ENCODE measurements at places on chromosomes 16 and 17.

DNA sequence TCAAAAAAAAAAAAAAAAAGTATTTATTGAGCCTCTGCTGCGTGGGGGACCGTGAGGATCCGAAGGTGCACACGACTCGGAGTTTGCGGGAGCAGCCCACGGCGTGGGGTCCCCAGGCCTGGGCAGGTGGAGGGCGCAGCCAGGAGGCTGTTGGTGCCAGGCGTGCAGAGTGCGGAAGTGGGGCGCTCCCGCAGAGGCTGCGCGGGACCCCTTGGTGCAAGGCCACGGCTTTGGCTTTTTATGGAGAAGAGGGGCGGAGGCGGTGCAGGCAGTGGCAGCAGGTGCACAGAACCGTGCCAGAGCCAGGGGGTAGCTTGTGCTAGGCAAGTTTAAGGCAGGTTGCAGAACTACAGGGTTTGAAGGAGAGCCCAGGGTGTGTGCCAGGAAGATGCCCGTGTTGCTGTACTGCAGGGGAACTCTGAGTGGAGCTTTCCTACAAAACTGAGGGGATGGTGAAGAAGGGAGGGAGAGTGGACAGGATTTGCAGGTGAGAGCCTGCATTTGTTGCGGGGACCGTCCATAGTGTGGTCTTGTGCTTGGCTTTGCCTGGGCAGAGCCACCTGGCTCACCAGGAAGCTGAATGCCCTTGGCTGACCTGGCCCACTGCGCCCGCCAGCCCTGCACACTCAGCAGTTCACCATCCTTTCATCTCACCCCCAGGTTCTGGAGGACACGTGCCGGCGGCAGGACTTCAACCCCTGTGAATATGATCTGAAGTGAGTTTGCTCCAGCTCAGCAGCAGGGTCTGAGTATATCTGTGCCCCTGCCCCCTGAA lies 1.3 kb downstream of the ASPSCR1 start:
- no peak for DNase-seq

GRCh38 chr17:73713136-73713535 lies 68.9 kb upstream of the SDK2 start:
- DNase-seq, result no peak

DNA sequence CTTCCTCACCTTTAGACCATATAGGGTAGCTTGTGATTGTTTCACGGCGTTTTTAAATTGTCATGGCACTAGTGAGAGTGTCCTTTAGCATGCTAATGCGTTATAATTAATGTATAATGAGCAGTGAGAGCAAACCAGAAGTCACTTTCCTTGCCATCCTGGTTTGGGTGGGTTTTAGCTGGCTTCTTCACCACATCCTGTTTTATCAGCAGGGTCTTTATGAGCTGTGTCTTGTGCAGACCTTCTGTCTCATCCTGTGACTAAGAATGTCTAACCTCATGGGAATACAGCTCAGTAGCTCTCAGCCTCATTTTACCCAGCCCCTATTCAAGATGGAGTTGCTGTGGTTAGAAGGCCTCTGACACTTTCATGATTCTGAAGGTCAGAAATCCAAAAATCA lies 370.9 kb upstream of the RBFOX1 start:
- no peak for DNase-seq

DNA sequence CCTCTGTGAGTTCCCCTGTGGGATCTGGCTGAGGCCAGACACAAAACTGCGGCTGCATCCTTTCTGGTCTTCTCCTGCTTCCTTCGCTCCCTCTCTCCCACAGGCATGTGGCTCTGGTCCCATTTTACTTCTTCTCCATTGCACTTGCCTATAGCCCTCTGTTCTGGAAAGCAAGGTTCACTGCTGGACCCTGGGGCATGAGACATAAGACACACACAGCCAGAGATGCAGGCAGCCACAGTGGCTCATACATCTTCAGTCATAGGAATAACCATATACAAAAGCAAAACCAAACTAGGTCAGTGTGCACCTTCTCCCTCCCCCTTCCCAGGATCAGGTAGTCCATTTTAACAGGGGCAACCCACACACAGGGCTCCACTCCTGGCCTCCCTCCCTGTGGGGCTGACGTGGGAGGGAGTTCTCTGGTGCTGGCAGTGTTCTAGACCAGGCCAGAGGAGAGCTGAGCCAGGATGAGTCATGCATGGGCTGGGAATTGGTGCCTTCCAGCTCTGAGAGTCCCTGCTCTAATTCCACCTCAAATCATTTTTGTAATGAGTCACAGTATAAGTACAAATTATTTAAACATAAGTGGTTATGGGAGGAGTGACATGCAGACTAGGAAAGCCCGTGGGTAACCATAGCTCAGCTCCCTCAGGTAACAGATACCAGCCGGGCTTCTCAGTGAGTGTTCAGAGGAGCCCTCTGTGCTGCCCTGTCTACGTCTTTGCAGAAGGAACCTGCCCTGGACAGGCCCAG lies 58.0 kb downstream of the ASIC2 start:
- no peak for DNase-seq

DNA sequence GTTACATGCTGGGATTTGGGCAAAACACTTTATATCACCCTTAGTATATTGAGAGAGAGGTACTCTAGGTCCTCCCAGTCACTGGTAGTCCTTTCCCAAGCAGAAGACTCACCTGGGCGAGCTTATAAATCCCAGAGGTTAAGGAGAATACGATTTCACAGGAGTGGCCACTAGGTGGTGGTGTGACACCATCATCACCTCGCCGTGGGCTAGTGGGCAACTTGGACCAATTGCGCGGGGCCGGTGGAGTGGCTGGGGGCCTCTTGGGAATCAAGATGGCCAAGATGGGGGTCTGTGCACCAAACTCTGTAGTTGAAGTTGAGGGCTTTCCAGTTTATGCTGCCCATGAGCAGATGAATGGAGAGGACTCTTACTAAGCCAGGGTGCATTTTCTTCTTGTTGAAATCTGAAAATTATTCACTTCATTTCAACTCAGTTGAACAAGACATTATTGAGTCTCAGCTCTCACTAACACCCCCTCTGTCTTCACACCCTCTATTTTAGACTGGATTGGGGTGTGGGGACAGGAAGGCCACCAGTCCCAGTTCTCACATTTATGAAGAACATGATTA lies 38.2 kb upstream of the PIRT start:
- peak; percentile 27 for DNase-seq

DNA sequence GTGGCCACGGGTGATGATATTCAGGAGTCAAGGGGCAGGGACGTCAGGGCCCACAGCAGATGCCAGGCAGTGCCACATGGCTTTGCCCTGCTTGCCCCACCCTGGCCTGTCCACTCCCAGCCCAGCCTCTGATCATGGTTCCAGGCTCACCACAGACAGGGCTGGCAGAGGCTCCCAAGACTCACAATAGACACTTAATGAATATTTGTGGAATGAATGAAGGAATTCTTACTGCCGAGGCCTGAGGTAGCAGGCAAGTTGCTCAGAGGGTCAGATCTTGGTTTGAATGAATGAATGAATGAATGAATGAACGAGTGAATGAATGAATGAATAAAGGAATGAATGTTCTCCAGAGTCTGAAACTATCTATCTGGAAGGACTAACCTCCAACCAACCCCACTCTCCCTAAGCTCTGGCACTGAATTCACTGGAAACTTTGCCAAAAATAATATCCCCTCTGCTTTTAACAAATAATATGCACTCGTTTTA lies 60.9 kb downstream of the RAI1 start:
- DNase-seq, result no peak

- no peak for DNase-seq
Observed at GRCh38 chr16:81661082-81661481, 118.0 kb upstream of the PLCG2 start.

GRCh38 chr16:50449800-50450199 lies 81.0 kb upstream of the BRD7 start:
- DNase-seq, result no peak

DNA sequence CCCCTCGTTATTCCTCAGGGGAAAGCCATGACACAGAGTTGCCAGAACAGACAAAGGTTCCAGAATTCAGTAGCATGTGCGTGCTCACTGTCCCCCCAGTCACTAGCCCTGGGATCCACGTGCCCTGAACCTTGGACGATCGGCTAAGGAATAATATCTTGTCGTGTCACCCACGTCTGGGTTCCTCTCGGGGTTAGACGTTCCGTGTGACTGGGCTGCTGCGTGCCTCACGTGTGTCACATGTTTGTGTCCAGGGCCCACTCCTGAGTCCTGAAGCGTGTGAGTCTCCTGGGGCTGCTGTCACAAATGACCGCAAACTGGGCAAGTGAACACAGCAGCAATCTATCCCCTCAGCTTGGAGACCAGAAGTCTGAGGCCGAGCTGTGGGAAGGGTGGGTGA lies 12.4 kb upstream of the ZNF469 start:
- no peak for DNase-seq

DNA sequence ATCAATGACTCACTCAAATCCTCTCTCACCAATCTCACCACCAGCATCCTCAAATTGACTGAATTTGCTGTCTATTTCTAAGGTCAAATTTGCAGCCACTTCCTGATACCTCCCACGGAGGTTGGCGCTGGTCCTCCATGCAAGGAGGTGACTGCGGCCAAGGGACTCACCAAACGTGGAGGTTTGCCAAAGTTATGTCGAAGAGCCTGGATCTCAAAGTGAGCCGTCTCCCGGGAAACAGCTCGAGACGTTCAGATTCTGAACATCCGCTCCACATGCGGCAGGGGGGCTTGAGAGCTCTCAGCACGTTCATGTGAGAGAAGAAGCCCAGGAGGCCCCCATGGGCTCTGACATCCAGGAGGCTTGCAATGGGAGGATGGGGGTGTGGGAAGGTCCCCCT lies 22.6 kb downstream of the LGALS3BP start:
- no peak for DNase-seq

DNA sequence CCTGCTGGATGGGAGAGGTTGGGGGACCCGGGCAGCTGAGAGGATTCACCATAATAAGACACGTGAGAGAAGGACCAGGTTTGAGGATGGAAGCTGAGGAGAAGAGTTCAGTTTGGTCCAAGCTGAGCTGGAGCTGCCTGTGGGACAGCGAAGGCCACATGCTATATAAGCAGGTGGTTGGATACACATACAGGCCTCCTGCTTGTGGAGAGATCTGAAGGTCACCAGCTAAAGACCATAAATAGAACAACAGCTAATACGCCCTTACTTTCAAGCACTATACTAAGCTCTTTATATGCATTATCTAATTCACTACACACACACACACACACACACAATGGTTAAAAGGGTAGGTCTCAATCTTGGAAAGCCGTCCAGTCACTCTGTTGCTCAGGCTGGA lies 32.1 kb downstream of the DUSP14 start:
- DNase-seq, result no peak

DNA sequence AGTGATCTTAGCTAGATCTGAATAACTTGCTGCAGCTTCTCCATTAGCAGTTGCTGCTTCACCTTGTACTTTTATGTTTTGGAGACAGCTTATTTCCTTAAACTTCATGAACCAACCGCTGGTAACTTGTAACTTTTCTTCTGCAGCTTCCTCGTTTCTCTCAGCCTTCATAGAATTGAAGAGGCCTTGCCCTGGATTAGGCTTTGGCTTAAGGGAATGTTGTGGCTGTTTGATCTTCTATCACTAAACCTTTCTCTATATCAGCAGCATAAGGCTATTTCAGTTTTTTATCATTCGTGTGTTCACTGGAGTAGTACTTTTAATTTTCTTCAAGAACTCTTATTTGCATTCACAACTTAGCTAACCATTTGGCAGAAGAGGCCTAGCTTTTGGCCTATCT lies 21.5 kb upstream of the TMEM92 start:
- no peak for DNase-seq

DNA sequence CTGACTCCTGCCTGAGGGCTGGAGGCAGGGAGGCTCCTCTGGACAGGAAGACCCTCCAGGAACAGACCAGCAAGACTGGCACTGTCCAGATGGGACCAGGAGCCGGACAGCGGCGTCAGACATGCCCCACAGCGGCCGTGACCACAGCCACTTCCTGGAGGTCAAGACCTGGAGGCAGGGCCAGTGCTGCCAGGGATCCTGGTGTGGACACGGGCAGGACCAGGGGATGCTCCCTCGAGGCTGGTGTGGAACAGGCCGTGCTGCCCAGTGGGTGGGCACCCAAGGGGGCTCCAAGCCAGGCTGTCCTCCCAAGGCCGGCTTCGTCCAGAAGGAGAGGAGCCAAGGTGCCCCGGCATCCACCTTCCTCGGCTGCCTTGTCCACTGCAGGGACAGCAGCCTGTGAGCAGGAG lies 4.5 kb upstream of the CCDC57 start:
- no peak for DNase-seq

GRCh38 chr16:86982912-86983311 lies 334.3 kb downstream of the C16orf95 start:
- DNase-seq, result no peak

DNA sequence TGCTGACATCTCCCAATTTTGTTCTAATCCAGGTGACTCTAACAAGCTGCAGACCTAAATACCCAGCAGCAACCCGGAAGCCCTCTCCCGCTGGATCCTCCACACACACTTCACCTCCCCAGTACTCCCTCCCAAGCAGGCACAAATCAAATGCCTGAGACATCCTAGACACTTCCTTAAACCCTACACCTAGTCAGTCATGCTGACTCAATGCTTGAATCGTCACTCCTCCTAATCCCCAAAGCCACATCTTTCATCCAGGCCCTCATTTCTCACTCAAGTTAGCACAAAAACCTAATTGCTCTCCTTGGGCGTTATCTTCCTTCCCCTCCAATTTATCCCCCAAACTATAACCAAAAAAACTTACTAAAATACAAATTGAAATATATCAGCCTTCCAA lies 32.7 kb downstream of the CMC2 start:
- no peak for DNase-seq

DNA sequence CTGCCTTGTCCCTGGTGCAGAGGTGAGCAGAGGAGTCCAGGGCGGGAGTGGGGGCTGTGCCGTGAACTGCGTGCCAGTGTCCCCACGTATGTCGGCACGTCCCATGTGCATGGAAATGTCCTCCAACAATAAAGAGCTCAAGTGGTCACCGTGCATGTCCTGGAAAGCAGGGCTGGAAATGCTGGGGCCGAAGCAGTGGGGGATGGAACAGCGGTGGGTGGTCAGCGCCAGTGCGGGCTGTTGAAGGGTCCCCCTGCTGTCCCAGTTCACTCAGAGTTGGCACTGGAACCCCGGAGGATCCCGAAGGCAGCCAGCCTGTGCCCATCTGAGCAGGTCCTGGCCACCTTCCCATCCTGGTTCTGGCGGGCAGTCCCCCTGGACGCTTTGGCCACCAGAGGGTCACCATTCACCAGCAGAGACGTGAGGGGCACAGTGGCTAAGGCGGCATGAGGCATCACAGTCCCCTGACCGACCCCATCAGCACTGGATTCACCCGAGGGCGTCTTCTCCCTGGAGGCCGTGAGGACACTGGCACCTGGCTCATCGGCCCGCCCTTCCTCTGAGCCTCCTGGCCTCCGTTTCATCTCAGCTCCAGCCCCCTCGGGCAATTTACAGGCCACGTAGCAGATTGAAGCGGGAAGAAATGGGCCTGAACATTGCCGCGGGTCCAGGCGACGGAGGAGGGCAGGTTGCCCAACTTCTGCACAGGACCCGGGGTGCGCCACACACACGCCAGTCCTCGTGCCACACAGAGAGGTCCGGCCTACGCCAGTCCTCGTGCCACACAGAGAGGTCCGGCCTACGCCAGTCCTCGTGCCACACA lies 10.1 kb downstream of the GCGR start:
- DNase-seq, result no peak

DNA sequence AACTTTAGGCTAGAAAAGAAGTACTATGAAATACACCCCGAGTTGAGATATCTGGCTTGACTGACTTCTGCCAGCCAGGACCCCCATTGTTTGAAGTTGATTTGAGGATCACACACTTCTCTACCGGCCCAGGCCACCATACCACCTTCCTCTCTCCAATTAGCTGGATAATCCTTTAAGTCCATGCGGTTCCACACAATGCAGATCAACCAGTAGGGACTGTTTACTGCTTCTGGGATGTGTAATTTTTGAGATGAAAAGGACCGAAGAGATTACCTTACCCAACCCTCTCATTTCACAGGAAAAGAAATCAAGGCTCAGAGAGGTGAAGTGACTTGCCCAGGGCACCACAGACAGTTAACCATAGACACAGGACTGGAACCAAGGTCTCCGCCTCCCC lies 20.5 kb downstream of the ERN1 start:
- DNase-seq, result no peak
